ENCODE measurements at places on chromosomes 11 and 22.

GRCh38 chr11:83310718-83311117 lies 24.6 kb upstream of the CCDC90B start:
- H3K27ac ChIP-seq = no peak overlapping the region
- H3K4me3 ChIP-seq = no peak overlapping the region
- no peaks in the 10 kb centered on the region for H3K27me3 ChIP-seq

GRCh38 chr11:6271598-6271997 lies 12.0 kb downstream of the CCKBR start:
- no peak for DNase-seq
- H3K27ac ChIP-seq = no peak overlapping the region
- no peak overlapping the region for H3K4me3 ChIP-seq
- H3K4me1 ChIP-seq = no peaks in the 10 kb centered on the region

DNA sequence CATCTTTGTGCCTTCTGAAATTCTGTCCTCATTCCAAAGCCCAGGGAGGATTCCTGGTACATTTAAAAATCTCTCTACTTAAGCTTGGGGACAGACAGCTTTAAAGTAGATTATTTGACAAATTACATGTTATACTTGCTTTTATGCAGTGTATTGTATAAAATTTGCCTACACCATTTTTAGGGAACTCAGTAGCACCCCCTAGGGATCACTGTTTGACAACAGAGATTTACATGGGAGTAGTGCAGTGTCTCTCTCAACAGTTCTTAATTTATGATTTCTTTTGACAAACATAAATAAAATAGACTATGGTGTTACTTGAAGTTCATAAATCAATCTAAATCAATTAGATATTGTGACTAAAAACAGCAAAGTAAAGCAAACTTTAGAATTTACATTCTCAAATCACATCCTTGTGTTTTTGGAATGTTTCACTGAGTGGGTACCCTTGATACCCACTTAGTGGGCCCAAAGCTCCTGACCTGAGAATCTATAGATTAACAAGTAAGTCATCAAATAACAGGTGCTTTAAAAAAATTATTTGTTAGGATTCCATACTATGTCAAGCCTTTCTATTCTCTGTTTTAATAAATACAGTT lies 428.8 kb downstream of the DYNC2H1 start:
- H3K4me1 ChIP-seq = peaks cover 3% of the 10 kb centered on the region
- no peak overlapping the region for H3K27ac ChIP-seq
- no peaks in the 10 kb centered on the region for H3K27me3 ChIP-seq
- H3K4me3 ChIP-seq = no peak overlapping the region
- DNase-seq = no peak

- H3K4me1 ChIP-seq = peaks cover 8% of the 10 kb centered on the region
- no peak overlapping the region for H3K4me3 ChIP-seq
- no peak overlapping the region for H3K27ac ChIP-seq
Measured at GRCh38 chr11:62919898-62920640, 1.1 kb downstream of the CHRM1 start.

DNA sequence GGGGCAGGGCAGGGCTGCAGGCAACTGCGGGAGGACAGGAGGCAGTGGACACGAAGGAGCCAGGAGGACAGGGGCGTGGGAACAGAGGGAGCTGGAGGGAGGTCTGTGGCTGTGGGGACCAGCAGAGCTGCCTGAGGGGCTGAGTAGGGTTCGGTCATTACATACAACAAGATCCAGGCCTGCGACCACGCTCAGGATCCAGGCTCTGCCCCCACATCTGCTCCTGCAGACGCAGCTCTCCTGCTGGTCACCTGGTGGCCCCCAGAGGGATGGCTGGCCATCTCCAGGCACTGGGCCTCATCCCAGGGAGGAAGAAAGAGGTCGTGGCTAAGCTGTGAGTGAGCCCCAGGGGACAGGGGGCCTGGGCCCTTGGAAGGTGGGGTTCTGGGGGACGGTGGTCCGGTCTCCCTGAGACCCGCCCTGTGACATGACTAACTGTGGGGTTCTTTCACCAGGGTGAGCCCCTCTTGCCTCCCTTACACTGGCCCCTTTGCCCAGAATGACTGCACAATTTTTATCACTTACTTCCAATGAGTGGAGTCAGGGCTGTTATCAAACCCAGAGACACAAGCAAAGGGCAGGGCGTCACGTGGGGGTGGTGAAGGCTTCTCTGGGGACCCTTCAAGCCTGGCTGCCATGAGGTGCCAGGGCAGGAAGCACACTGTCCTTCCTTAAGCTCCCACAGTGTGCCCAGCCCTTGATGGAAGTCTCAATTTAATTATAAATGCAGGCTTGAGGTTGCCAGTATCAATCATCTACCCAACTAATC lies 6.7 kb upstream of the APOBEC3A start:
- H3K4me1 ChIP-seq = no peaks in the 10 kb centered on the region
- H3K4me3 ChIP-seq = no peak overlapping the region
- no peak for DNase-seq
- H3K36me3 ChIP-seq = no peaks in the 10 kb centered on the region

DNA sequence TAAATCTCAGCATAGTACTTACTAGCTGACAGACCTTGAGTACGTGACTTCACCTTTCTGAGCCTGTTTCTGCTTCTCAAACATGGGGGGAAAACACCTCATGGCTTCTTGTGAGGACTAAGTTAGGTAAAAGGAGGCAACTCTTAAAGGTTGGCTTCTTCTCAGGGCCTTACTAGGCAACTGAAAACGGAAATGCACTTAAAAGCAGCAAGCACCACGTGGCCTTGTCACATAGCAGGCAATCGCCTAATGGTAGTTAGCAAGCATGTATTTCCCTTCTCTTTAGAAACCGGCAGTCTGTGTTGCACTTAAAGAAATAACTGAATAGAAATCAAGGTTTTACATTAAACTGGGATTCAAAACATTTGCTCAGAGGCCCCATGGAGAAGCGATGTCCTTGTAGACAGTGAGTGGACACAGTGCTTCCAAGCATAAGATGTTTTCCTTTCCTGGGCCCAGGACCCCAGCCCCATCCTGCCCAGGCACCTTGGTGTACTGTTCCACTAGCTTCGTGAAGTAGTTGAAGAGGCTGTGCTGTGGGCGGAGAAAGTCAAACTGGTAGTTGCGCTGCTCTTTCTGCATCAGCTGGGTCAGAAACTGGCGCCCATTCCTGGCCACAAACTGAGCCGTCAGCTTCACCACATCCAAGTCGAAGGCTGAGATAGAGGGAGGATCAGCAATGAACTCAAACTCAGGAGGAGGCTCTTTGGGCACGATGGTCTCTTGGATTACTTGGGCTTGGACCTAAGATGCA lies 12.1 kb downstream of the SF3A1 start:
- no peak overlapping the region for H3K27ac ChIP-seq
- H3K36me3 ChIP-seq = peaks cover 97% of the 10 kb centered on the region
- H3K4me3 ChIP-seq = no peak overlapping the region
- H3K4me1 ChIP-seq = peaks cover 14% of the 10 kb centered on the region
- DNase-seq = no peak

DNA sequence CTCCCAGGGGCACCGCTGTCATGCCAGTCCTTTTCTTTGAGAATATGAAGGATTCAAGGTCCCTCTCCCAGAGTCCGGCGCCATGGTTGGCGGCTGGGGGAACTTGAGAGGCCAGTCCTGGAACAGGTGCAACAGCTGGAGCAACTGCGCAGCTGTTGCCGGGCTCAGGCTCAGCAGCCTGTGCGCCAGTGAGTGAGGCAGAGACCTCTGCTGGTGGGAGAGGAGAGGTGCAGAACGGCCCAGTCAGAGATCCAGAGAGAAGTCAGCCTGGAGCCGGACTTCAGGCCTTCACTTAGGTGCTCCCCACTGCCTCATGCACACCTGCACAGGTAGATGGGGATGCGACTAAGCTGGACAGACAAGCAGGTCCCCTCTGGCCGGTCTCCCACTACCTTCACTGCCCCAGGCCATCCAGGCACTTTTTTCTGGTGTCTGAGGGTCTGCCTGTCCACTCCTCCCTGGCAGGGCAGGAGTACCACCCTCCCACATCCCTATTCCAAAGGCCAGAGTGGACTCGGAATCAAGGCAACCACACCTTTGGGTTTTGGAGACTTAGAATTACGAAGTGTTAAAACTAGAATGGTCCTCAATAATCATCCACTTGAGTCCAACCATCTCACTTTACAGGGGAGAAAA lies 4.6 kb downstream of the CHRDL2 start:
- H3K4me3 ChIP-seq = no peak overlapping the region
- no peaks in the 10 kb centered on the region for H3K36me3 ChIP-seq
- H3K4me1 ChIP-seq = no peaks in the 10 kb centered on the region
- no peak for DNase-seq
- no peak overlapping the region for H3K27ac ChIP-seq

Measured in thymus (tissue), 14 donors.